Smooth muscle cell of the brain vasculature (primary cell): ENCODE measurements at places on chromosomes 1 and 21.

GRCh38 chr1:164671323-164671965, 112.5 kb downstream of the PBX1 start:
- no peak for DNase-seq

DNA sequence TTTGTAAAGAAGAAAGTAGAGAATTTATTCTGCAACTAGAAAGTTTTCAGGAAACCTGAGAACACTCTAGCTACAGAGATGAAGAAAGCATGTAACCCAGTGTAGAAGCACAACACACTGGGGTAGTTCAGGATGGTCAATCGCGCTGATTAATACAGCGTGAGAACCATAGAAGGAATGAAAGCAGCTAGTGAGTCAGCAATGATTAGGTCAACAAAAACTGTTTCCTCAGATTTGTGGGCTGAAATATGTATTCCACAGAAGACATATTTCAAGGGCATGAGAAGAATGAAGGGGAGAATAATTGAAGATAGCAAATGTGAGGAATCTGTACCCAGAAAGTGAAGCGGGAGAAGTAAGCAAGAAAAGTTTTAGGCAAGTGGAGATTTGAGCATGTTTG, 97.8 kb upstream of the ADGRL2 start:
- peak; percentile 52 for DNase-seq

DNA sequence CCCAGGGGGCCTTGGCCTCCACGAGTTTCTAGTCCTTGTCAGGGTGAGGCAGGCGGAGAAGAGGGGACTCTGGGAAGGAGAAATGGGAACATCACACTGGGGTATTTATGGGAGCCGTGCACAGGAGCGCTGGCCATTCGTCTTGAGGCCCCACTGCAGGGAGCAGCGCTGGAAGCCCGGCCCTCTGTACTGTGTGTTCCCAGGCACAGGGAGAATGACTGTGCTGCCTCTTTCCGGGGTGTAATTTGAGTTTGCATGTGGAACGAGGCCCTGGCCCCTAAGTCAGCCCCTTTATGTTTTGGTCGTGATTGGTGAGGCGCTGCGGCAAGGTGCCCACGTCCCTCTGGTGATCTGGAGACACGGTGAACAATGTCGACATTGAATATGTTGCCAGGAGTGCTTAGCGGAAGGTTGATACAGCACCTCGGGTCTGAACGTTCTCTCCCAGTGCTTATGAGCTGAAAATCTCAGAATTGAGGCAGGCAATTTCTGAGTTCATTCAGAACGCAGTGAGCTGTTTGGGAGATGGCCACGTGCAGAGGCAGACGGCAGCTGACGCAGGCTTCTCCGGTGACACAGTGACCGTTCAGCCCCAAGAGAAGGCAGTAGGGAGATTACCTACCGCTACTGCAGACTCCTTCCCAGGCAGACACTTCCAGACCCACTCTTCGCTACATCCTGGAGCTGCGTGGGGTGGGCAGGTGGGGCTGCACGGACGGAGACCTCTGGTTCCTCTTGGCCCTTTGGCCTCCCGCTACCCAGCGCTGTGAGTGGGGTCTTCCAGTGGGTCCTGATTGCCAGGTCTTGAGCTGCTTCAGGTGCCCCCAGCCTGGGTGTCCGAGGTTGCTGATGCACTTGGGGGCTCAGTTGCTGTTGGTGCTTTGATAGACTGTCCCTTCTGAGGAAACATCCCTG, 265.8 kb downstream of the CAMTA1 start:
- DNase-seq, result no peak

- no peak for DNase-seq
These were observed 198.5 kb upstream of the FMN2 start for GRCh38 chr1:239893127-239893731.

DNA sequence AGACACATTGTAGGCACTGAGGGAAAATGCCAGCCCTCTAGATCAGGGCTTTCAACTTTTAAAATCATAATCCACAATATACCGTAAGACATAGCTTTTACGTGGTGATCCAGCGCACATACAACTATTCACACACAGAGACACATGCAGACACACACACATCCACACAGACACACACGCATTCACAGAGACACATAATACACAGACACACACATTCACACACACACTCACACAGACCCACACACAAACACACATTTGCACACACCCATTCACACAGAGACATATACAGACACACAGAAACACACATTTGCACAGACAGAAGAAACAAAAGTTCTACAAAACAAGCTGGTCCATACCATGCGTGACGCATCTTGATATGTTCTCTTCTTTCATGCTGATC, 244.5 kb downstream of the RHOU start:
- DNase-seq, result no peak

DNA sequence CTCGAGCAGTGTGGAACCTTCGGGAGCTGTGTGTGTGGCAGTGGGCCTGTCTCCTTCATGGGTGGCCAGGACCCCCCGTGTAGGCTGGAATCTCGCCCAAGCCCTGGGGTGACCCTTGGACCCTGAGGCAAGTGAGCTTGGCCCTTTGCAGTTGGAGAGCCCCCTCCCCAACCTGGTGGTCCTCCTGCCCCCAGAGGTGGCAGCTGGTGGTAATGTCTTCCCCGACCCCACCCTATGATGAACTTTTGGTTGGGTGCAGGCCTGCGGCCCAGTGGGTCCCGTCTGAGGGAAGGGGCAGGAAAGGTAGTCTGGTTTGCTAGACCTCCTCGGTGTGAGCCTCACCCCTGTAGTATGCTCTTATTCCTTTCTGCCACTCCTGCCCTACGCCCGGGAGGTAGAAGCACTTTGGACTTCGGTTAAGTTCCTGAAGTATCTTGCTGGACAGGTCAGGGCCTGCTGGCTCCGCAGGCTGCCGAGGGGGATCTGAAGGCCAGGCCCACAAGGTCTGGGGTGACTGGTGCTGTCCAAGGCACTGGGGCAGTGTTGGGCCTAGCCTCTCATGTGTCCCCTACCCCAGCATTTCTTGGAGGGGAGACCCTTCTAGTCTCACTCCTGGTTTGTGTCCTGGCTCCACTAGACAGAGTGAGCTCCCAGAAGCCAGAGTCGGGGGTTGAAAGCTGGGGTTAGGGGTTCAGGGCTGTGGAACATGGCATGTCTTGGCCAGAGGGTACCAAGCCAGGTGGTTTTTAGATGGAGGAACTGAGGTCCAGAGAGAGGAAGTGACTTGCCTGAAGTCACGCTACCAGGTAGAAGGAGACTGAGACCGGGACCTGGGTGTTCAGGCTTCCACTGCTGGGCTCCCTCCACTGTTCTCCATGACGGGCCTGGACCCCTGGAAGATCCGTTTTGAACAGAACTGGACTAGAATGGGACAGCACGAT, 1.8 kb downstream of the ZNF362 start:
- DNase-seq, result no peak

DNA sequence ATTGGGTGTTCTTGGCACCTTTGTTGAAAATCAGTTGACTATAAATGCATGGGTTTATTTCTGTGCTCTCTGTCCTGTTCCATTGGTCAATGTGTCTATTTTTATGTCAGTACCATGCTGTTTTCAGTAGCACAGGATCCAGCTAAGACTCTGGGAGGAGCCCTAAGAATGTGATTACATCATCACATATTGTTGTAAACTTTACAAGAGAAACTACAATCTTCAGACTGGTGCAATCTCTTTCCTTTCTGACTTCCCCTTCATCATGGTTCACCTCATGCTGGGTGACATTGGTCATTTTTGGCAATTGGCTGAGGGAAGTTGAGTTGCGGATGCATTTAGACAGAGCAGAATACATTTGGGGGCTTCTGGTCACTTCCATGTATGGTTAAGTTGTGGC, 88.4 kb downstream of the C21orf91 start:
- DNase-seq, result peak; percentile 39

DNA sequence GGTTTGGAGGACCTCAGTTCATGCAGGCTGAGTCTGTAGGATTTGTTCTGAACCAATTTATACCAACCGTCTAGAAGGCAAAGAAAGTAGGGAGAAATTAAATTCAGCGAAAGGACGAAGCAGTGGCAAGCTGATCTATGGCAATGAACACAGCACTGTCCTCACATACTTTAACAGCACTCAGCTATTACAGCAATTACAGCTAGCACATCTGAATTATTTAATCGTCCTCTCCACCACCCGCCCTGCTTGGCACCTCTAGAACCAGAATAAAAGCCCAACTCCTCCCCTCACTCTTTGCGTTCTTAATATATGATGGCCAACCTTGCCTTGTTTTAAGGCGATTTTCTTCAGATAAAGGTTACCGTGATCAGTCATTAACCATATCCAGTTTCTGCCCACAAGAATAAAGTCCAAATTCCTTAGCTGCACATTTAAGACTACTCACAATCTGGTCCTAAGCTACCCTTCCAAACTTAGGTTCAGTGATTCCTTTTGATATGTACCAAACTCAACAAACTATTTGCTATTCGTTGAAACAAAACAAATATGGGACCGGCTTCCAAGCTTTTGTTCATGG, 169.4 kb upstream of the ESRRG start:
- no peak for DNase-seq

DNA sequence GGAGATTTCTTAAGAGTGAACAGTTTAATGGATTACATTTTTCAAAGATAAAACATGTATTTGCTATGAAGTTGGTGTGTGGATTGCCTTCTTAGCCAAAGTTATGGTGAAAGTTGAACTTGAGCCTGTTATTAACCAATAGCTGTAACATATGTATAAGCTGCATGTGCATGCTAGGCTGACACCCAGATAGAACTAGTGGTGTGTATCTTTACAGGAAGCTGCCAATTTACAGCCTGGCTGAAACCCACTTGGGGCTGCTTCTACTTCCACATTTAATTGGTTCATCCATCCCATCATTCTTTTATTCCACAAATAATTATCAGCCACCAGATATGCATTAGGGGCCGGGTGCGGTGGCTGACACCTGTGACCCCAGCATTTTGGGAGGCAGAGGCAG, 3.3 kb downstream of the PLA2G5 start:
- DNase-seq, result no peak

DNA sequence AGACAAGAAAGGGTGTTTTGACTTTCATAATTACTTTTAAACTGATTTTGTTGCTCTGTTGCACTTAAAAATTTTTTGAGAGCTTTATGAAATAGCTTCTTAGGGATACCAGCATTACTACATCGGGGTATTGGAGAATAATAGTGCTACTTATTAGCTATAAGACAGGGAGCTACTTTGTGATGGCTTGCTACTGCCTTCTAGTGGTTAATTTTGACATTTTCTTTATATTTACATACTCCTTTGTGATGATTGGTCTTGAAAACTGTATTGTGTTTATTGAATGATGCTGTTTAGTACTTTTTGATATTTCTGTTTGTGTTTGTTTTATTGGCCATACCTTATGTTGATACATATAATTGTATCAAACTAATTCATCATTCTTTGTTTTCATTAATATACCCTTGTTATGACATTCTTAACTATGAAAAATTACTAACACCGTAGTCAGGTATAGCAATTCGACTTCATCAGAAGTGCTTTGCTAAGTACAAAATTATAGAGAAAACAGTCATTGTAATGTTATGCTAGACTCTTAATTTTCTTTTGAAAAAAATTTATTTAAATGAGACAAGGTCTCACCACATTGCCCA, 85.5 kb downstream of the CLIC4 start:
- peak; percentile 52 for DNase-seq

DNA sequence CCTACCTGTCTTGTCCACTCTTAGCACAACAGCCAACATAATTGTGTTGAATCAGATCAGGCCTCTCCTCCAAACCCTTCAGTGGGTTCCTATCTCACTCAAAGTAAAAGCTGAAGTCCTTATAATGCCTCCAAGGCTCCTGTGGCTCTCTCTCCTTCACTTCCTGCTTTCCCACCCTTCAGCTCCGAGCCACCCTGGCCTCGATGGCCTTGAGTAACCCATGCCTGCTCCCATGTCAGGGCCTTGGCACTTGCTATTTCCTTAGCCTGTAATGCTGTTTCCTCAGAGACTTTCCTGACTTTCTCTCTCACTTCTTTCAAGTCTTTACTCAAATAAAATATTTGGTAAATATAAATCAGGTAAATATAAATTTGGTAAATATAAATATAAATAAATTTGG, 8.1 kb upstream of the PLEKHM2 start:
- DNase-seq, result no peak

GRCh38 chr1:165300400-165300903, 56.1 kb downstream of the LMX1A start:
- DNase-seq, result no peak

GRCh38 chr1:93288558-93288957, 57.1 kb upstream of the DR1 start:
- no peak for DNase-seq

- no peak for DNase-seq
These were observed 3.6 kb downstream of the RXRG start for GRCh38 chr1:165441166-165441880.

DNA sequence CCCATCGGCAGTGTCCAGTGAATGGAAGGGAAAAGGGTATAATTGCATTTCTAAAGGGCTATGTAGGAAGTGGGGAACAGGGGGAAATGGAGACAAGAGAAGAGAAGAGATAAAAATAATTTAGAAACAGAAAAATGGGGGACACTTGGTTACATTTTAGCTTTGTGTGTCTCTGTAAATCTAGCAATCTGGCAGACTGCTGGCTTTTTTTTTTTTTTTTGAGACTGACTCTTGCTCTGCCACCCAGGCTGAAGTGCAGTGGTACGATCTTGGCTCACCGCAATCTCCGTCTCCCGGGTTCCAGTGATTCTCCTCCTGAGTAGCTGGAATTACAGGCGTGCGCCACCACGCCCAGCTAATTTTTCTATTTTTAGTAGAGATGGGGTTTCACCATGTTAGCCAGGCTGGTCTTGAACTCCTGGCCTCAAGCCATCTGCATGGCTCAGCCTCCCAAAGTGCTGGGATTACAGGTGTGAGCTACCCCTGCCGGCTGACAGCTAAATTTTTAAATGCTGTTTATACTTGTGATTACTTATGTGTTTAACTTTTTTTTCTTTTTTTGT, 53.4 kb downstream of the AGPAT3 start:
- no peak for DNase-seq

GRCh38 chr1:236150986-236151385, 8.6 kb downstream of the GPR137B start:
- DNase-seq, result no peak

DNA sequence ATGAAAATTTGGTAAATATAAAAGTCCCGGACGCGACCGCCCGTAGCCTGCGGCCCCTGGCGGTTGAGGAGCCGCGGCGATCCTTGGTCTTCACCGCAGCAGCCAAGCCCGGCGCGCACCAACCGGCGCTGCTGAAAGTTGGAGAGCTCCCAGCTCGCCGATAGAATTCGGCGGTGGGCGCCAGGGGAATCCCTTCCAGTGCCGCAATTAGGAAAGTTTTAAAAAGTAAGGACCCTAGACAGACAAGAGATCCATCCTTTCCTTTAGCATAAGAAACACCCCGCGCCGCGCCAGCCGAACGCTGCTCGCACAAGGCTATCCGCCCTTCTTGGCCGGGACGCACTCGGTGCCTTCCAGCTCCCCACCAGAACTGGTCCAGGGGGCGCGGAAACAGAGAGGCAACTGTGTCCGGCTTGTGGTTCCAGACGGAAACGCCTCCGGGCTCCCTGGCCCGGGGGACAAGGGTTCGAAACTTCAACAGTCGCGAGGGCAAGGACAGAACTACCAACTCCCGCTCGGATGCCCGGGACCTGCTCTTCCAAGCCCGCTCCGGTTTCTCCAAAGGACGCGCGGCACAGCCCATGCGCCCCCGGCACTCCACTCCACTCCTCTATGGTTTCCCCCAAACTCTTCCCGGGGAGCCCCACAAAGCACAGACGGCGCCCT, 1.7 kb downstream of the FAM78B start:
- DNase-seq, result no peak
